GM12878 (cell line): ENCODE measurements at places on chromosomes 7 and 10. TPM values are rescaled to one million over a fixed set of nuclear protein-coding genes. Genes with fewer than 3 reads are reported as not detected.

The AKR1D1 gene
- 0.09 TPM in 1 of 2 replicates, not detected in the other for polyA plus RNA-seq

The TWIST1 gene
- polyA plus RNA-seq, result not detected in 2 replicates

The FANK1 gene
- 0.16 TPM in 1 of 2 replicates, not detected in the other for polyA plus RNA-seq

The LIPN gene
- polyA plus RNA-seq, result not detected in 2 replicates

The OPALIN gene
- not detected in 2 replicates for polyA plus RNA-seq

The RGR gene
- not detected in 2 replicates for polyA plus RNA-seq

The EGFR gene
- not detected in 2 replicates for polyA plus RNA-seq

The SPDYE8 gene
- 0.46 and 0.58 TPM in 2 replicates for polyA plus RNA-seq

The GTF2I gene
- polyA plus RNA-seq, result 132 and 156 TPM in 2 replicates

The HABP2 gene
- not detected in 2 replicates for polyA plus RNA-seq
